ENCODE measurements at places on chromosomes 3 and 15. TPM values are rescaled to one million over a fixed set of nuclear protein-coding genes. Genes with fewer than 3 reads are reported as not detected.

DNA sequence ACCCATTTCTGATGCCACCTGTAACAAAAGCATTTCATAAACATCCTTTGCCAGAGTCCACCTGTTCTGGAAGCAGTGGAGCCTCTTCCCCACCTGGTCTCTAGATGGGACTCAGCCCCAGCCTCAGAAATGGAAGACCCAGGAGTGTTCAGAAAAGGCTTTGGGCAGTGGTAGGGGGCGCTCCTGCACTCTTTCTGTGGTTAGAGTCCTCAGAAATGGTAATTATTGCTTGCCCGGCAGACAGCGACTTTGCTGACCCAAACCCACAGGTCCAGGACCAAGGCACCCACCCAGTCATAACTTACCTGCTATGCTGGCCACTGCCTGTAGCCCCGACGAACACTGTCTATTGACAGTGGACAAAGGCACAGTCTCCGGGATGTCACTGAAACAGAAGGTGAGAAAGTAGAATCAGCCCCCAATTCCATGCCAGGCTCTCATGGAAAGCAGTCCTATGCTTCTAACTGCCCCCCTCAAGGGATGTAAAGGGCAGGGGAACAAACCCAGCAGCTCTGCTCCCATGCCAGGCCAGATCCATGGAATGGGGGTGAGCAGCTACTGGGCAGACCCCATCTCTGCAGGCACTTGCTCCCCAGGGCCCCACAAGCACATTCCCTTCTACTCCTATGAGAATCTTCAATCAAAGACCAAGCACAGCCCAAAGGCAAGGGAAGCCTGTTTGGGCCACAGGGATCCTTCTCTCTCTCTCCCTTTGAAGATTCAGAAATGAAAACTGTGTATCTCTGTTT lies 5.1 kb downstream of the ACAA1 start:
- peak; percentile 22 for DNase-seq

- DNase-seq = no peak
Observed at GRCh38 chr3:43867436-43868072, 176.8 kb downstream of the ABHD5 start.

DNA sequence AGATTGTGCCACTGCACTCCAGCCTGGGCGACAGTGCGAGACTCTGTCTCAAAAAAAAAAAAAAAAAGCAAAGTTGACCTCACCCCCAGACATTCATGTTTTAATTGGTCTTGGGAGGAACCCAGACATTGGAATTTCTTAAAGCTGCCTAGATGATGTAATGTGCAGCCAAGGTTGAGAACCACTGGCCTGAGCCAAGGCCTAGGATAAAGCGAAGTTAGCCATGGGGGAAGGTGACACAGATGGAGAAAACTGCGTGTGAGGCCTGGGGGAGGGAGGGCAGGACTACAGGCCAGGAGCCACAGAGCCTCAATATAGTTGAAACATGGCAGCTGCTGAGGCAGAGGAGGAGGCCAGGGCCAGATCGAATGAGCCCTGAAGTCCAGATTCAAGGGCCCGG lies 21.0 kb downstream of the GLB1 start:
- DNase-seq = no peak

DNA sequence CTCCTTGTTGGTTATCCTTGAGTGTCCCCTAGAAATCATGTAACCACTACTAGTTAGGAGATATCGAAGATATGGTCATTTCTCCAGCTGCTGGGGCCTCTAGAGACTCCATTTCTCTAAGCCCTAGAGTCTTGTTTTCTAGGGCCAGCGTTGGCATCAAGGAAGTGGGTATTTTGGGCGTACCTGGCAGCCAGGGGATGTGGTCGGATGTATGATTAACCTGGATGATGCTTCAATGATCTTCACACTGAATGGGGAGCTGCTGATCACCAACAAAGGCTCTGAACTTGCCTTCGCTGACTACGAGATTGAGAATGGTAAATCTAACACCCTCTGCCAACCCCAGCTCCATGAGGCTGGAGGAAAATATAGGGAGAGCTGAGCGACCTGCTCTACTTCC lies 325.5 kb downstream of the RYR3 start:
- DNase-seq = no peak

DNA sequence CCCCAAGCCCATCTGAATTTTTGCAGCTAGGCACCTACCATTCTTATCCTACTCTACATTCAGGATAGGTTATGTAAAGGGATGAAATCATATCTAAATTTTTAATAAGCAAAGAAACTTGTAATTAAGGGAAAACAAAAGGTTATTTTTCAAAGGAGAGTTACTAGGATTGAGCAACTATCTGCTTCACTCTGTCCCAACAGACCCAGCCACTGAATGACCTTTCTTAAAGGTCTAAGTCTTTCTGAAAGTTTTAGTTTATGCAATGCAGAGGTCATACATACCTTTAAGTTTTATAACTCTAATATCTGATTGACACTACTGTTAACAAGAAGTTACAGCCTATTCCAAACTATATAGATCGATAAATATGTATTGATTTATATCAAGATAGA lies 209.2 kb upstream of the CTNNB1 start:
- no peak for DNase-seq

DNA sequence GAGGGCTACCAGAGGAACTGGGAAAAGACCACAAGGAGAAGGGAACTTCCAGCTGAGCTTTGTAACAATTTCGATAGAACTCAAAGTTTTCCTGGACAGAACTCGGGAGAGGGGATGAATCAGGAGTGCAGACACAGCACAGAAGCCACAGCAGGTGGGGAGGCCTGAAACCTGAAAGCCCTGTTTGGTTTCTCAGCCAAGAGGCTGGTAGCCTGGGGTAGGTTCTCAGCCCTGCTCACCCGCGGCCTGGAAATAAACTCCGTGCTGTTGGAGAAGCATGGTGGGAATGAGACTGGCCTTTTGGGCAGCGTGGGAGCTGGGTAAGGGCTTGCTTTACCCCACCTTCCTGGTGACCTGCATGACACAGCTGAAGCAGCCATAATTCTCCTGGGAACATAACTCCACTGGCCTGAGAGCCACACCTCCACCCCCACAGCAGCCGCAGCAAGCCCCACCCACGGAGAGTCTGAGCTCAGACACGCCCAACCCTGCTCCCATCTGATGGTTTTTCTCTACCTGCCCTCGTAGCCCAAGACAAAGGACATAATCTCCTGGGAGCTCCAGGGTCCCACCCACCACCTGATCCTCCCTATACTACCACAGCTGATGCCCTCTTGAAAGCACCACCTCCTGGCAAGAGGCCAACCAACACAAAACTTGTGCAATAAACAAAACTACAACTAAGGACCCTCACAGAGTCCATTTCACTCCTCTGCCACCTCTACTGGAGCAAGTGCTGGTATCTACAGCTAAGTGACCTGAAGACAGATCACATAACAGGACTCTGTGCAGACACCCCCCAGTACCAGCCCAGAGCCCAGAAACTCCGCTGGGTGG lies 52.5 kb upstream of the CHRM5 start:
- DNase-seq = no peak

SLC51B gene
- total RNA-seq = not detected

STAC gene
- total RNA-seq = 0.52 TPM

TP63 gene
- 0.06 TPM for total RNA-seq

AHSG gene
- not detected for total RNA-seq

LRRN1 gene
- not detected for total RNA-seq

AGBL1 gene
- under 0.01 TPM for total RNA-seq

Measured in LHCN-M2 (cell line).